ENCODE measurements at places on chromosomes 5 and 9.

- no peak for DNase-seq
Measured at GRCh38 chr5:74257645-74258313, 382.7 kb downstream of the ENC1 start.

- DNase-seq = no peak
Measured at GRCh38 chr9:96419691-96419969, 1.5 kb upstream of the ZNF367 start.

GRCh38 chr9:129446828-129447550, 173.9 kb downstream of the C9orf50 start:
- DNase-seq = no peak

- no peak for DNase-seq
Measured at GRCh38 chr9:129511285-129511900, 109.5 kb downstream of the C9orf50 start.

GRCh38 chr5:86532429-86532828, 85.3 kb upstream of the COX7C start:
- DNase-seq = no peak

DNA sequence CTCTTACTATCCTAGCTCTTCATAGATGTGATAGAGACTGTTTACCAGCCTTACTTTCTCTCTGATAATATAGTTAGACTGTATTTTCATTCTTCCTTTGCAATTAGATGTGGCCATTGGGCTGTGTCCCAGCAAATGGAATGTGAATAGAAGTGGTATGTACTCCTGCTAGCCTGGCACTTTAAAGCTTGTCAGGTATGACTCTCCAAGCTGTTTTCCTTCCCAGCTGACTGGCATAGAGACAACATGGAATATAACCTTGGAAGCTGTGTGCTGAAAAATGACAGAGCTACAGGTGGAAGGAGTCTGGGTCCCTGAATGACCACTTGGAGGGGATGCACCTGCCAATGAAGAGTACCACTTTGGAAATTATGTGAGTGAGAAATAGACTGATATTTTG, 116.2 kb downstream of the DIRAS2 start:
- no peak for DNase-seq

DNA sequence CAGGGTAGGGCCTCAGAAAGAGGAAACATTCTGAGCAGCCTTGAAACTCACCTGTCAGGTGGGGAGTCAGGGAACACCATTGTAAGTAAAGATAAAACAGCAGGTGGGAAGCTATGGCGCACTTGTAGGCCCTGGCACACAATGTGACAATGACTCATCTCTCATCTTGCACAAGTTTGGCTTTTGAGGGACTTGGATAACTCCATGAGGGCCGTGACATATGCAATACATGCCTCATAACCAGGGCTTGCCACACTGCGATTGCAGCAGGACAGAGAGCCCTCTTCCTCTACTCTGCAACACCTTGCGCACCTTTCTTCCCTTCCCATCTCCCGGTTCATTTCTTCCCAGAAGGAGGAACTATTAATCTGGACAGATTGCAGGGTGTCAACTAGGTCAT, 144.9 kb downstream of the CEP120 start:
- DNase-seq = no peak

DNA sequence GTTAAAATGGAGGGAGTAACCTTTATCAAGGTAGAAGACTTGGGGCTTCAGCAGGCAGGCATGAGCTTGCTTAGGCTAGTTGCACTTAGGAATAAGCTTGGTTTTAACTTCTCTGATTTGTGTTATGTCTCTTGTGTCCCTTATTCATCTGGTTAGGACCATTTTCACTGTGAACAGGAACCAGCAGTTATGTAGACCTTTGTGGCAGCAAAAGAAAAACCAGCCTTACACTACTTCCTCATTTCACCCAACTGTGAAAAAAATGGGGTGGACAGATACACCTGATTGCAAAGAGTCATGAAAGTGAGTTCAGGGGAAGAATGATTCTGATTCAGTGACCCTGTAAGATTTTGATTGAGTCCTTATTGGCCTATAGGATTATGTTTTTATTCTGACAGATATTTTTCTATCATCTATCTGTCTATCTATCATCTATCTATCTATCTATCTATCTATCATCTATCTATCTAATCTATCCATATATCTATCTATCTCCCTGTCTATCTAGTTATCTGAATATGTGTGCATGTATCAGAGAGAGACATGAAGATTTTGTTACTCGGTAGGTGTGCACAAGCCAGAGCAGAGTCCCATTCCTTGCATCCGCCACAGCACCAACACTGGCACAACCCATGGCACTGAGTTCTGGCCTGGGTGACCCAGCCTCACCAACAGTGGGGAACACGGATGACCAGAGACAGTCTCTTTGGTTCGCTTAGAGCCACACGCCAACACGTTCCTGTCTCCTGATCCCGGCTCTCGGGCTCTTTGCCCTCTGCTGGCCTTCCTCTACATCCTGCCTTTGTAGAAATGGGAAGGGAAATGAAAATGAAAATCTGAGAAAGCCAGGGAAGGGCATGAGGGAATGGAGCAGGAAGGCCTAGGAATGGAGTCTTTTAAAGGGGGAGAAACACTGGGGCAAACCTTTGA, 1.3 kb upstream of the ZNF366 start:
- peak; percentile 54 for DNase-seq

DNA sequence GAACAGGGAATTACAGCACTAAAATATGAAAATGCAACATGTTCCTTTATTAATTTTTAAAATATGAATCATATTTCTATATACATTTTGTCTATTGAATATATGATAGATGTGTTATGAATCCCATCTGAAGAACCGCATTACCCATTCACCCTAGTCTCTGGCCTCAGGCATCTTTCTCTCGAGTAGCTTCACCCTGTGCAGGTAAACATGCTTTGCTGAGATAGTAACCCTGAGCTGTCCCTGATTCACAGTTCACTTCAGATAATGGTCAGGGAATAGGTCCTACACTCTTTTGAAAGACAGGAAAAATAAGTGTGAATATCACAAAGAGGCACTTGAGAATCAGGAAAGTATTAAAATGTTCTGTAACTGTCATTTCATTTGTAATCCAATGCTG, 766.8 kb downstream of the IRX1 start:
- no peak for DNase-seq

DNA sequence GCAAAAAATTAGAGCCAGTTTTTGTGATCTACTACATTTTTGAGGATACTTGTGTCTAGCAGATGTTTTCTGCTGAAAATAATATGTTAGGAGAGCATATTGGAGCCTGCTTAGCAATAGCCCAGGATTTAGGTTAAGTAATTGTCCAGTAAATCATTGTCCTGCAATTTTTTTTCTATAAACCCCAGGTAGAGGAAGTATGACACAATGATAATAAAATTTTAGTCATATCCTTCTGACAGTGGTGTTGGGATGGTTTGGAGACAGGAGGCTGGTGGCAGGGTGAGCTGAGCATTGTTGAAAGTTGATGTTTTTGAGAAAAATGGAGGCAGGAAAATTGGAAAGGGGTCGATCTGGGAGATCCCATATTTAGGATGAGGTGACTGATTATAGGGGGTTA, 3.5 kb downstream of the SNCAIP start:
- DNase-seq = no peak

- peak; percentile 34 for DNase-seq
Measured at GRCh38 chr5:76527685-76528161, 95.5 kb downstream of the F2RL2 start.

GRCh38 chr5:141848744-141849414, 29.3 kb downstream of the PCDH1 start:
- DNase-seq = peak; percentile 23

DNA sequence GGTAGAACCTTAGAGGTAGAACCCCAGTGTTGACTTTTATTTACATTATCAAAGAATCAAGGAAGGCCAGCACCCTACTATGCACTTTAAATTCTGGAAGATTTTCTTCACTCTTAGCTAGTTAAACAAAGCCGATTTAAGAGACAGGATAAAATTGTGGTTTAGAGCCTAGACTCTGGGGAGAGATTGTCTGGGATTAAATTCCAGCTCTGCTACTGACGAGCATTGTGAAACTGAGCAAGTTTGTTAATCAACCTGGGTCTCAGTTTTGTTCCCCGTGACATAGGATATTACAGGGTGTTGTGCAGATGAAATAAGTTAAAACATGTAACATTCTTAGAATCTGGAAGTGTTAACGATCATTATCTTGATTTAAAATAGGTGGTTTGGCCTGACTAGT, 83.5 kb downstream of the FEM1C start:
- DNase-seq = no peak

DNA sequence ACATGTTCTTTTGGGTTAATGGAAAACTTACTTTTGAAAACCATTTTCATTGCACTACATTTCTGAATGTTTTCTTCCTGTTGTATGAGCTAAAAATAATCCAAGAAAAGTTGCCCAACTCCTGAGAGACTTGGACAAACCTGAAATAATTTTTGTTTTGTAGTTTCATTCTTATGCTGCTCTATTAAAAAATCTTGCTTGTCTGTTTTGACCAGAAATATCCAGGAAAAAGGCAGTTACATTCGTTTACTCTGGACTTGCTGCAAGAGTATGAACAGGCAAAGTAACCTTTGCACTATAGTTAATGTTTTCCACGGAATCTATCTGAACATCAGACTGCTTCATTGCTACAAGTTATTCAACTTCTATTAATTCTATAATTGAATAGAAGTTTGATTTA, 200.1 kb upstream of the DAB2 start:
- DNase-seq = no peak

DNA sequence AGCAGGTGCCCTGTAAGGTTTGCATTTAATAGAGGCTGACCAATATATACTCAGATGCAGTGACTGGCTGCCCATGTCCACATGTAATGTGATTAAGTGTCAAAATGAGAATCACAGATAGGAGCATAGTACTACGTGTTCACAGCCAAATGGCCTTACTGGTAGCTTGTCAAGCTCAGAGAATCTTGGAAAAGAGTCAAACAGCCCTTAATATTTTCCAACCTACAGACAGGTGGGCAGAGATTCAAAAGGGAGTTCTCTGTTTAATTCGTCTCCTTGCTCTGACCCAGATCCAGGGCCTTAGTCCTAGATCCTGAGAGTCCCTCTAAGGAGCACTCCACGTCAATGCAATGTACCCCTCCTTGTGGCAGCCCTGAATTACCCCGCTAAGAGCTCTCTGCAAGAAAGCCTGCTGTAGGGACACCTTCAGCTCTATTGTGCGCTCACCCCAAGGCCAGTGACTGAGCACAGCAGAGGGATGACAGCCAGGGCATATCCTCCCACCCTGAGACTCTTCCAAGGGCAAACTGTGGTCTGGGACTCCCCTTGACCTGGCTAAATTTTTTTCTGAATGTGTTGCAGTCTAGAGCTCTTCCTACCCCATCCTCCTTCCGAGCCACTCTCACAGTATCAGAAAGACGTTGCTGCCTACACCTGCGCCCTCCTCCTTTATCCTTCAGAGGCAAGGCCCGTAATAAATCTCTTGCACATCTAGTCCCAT, 159.2 kb downstream of the SNCAIP start:
- DNase-seq = no peak

DNA sequence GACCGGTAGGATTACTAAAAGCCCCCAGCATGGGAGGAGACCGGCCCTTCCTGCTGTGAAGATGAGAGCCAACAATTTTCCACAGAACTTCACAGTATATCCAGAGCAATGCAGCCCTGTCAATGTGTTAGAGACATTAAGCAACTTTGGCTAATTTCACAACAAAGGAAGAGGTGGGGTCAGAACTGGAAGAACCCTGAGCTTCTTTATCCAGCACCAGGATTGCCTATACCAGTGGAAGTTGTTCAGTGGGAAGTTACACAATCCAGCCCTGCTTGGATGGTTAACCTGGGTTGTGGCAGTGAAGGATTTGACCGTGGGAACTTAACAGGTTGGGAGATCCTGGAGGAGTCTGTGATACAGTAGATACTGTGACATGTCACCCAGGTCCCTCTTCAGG, 197.0 kb downstream of the FBN2 start:
- no peak for DNase-seq

DNA sequence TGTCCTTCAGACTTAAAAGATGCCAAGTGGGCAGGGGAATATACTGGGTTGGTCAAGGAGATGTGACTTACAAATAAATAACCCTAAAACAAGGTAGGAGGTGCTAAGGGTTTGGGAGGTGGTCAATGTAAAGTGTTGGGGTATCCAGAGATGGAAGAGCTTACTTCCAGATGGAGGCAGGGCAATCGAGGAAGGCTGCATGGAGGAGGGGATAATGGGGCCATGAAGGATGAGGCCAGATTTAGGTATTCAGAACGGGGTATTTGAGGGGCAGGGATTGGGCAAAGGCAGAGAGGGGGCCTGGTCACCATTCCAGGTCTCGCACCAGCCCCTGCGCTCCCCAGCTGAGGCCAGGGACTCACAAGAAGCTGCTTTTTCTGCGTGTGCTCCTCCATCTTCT, 57.9 kb upstream of the FBXW11 start:
- DNase-seq = no peak

GRCh38 chr9:10366171-10366779, 246.5 kb downstream of the PTPRD start:
- peak; percentile 31 for DNase-seq

DNA sequence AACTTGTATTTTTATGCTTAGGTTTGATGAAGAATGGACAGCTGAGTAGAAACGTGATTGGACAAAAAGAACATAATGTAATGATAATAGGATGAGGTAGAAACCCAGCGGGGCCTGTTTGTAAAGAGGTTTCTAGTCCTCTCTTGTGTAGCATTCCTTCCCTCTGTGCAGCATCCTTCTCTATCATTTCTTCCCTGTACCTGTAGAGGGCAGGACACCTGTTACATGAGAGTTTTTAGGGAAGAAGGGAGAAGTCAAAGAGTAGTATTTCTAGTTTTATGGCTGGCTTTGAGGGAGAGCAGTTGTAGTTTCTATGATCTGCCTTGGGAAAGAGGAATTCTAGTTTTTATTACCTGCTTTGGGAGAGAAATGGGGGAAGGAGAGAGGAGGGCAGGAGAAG, 162.1 kb upstream of the FST start:
- no peak for DNase-seq

DNA sequence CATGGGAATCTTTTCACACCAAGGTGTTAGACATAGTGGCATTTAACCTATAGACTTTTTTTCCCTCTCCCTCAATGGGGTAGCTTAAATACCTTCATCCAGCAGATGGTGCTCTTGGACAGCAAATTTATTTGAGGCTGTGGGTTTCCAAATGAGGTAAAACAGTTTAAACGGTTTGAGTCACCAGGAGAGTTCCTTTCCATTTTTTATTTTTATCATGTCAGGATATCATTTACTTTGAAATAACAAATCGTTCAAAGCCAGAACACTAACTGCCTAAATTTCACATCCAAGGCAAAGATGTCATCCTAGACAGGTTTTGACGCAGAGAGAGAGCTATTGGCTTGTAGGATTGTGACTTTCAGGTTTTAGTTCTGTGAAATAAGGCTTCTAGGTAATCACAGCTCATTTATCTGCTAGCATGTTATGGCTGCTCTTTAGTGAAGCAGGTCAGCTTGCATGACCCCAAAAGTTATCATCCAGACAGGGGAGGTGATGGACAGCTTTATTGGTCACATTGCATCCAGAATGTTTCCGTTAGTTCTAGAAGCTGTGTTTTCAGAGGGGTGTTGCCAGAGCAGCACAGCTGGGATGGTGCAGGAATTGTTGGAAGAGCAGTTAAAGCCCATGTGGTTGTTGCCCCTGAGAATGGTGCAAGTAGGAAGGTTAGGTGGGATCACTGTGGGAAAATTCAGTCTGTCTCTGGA, 69.8 kb downstream of the KDM4C start:
- DNase-seq = peak; percentile 50

GRCh38 chr9:123426406-123426805, 70.4 kb downstream of the CRB2 start:
- no peak for DNase-seq

GRCh38 chr5:59517926-59518585, 375.5 kb downstream of the PDE4D start:
- DNase-seq = no peak

- DNase-seq = no peak
Measured at GRCh38 chr9:16884952-16885513, 14.6 kb upstream of the BNC2 start.

- no peak for DNase-seq
Measured at GRCh38 chr5:84480873-84481637, 96.4 kb upstream of the EDIL3 start.
